Epithelial cell of proximal tubule (primary cell): ENCODE measurements at places on chromosomes 5 and 9. TPM values are rescaled to one million over a fixed set of nuclear protein-coding genes. Genes with fewer than 3 reads are reported as not detected.

DNA sequence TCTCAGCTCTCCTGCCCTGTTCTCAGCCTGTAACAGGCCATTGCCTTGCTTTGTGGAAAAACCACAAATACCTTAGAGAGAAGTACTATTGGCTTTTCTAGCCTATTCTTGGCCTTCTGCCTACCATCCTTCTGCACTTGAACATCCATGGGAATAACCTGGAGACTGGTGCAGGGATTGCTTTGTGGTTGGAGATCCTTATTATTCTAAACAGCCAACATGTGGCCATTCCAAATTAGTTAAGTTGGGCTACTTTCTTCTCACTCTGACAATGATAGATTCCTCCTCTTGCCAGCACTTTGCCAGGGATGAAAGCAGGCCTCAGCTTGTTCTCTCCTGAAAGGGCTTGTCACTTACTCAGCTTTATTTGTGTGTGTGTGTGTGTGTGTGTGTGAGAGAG is 240.4 kb downstream of the GLIS3 start:
- DNase-seq = no peak

DNA sequence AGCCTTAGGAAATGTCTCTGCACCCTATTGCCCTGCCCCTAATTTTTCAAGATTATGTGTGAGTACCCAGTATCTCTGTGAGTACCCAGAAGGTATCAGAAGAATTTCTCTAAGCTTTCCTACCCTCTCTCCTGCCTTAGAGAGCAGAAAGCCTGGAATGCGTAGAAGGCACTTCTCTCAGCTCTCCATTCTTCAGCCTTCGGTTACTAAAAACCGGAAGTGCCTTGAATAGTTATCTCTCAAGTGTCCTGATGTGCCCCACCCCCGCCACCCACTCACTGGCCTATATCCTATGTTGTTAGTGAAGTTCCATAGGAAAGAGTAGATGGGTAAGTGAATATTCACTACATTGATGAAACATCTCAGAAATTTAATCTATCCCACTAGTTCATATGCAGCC is 210.7 kb upstream of the CDH10 start:
- DNase-seq = no peak

DNA sequence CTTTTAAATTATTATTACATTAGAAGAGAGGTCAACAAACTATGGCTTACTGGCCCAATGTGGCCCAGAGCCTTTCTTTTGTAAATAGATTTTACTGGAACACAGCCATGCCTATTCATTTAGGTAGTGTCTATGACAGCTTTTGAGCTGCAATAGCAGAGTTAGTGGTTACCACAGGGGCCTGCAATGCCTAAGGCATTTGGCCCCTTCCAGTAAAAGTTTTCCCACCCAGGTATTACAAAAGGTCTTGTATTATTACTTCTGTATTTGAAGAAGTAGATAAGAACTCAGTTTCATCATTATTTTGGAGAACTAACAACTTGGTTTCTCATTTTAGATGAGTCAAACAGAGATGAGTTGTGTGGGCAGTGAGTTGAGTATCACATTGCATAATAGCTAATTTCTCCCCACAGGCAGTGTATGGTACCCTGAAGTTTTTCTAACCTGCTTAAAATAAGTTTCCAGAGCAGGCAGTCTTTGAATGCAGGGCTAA is 9.5 kb downstream of the MTRR start:
- no peak for DNase-seq

DNA sequence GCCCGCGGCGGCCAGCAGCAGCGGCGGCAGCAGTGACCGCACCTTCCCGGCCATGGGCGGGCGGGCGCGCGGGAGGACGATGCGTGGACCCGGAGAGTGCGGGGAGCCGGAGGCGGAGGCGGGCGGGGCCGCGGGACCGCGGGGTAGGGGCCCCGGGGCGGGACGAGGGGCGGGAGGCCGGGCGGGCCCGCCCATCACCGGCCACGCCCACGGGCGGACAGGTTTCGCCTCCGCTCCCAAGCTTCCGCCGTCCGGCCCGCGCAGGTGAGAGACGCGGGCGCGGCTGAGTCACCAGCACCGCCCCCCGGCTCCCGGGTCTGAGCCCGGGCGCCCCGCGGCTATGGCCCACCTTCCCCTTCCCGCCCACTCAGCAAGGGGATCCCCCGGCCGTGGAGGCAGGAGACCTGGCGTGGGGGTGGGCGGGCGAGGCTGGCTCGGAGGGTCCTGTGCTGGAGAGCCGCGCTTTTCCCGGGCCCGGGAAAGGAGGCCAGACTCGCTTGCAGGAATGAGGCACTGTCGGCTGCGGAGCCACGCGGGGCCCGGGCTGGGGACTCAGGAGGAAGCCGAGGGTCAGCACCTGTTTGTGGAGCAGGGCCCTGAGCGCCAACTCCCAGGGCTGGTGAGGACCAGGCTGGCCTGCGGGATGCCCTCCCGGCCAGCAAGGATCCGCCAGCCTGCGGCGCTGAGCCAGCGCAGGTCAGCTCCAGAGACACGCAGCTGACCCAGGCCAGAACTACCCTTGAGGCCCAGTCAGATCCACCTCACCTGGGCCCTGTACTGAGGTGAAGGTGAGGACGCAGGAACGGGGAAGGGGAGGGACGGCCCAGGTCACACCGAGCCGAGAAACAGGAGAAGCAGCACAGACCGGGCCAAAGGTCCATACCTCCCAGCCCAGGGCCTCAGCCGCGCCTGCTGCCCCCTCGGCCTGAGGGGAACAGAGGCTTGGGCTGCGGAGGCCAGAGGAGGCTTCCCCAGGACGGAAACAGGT is at the start of gene ENTPD2:
ENTPD2 (minus strand) TSS at position 118 of the 988 bp plus-strand sequence; CDS start at position 54, 64 bp downstream.
- no peak for DNase-seq

DNA sequence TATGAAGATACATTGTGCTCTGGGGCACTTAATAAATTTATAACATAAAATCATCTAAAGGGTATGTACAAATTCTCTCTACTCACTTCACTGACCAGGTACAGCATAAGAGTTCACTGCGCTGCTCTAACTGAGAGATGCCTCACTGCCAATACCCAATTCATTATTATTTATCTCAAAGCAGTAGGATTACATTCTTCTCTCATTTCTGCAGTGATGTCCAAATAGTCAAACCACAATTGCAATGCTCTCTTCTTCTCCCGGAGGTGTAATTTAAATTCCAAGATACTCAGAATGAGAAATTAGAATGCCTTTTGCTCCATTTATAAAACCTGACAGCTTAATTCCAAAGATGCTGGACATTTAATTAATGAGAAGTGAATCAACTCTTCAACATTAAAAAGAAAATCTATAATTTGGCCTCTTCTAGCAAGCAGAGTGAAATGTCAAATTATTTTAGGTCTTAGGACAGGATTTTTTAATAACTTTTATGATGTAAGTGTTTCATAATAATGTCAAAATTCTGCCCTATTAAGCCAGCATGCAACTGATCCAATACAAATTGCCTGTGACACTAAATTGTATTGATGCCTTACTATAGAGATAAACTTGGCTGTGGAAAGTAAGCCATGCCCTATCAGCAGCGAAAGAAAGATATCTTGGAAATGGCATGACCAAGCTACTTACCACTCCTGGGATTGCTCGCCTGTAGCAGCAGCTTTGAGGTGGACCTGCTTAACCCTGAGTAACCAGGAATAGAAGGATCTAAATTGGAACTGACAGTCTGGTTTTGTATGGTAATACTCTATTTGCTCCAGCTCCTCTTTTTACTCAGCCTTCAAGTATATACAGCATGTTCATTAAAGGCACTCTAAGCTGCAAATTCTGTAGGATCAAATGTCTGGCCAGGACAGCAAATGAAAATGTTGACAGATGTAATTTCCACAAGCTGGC is 374.2 kb upstream of the TYRP1 start:
- no peak for DNase-seq

DNA sequence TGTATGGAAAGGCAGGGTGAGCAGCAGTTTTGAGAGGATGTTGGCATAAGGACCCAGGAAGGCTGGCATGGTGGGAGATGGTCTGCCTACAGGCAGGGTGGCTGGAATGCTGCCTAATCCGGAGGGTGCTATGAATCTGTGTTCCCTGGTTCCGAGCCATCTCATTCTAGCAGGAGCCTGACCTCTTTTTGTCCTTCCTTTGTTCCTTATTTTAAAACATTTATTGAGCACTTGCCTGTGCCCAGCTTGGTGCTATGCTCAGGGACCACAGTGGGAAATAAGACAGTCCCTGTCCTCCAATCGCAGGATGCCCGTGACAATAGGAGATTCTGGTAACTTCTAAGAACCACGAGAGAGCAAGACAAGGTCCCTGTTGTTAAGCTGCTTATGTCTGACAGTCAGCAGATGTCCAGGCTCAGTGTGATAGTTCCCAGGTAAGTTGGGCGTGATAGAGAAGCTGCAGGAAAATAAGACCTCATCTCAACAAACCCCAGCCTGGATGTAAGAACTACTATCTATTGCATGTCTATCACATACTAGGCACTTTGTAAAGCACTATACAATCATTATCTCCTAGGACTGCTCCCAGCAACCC is 9.1 kb upstream of the ZBTB34 start:
- no peak for DNase-seq

DNA sequence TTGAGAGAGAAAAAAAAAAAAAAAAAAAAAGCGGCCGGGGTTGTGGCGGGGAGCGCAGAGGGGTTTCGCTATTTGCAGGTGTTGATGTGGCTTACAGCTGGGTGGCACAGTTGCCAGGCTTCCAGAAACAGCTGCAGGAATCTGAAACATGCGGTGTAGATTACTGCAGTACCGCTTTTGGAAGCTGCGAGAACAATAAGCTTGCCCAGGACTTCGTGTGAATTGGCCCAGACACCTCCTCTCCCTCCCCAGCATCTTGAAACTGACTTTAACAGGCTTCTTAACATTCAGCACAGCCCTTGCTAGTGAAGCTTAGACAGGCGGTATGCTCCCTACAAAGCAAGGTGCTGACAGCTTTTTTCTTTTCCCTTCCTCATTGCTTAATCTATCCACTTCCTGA is 104.0 kb downstream of the ATP10B start:
- no peak for DNase-seq

- no peak for DNase-seq
Observed at GRCh38 chr5:140607031-140607430, 25.9 kb downstream of the CD14 start.

- no peak for DNase-seq
Observed at GRCh38 chr5:143695941-143696340, 116.0 kb upstream of the HMHB1 start.

DNA sequence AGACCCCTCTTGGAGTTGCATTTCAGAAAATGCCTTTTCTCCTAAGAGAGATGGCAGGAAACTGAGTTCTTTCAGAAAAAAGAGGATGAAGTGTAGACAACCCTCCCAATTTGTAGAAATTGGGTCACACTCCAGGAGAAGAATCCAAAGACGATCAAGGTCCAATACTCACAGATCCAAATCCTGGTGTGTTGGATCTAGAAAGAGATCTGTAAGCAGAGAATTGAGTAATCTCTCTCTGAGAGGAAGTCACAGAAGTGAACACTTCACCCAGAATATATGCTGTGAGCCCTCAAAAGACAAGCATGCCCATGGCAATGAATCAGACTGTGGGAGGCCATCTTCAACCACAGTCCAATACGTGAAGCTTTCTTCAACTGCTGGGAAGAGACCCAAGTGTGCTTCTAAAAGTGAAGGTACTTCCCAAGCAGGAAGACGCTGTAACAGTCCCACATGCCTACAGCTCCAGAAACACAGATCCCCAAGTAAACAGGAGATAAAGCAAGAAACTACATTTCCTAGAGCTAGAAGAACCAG is 182.7 kb downstream of the SMC2 start:
- no peak for DNase-seq

DNA sequence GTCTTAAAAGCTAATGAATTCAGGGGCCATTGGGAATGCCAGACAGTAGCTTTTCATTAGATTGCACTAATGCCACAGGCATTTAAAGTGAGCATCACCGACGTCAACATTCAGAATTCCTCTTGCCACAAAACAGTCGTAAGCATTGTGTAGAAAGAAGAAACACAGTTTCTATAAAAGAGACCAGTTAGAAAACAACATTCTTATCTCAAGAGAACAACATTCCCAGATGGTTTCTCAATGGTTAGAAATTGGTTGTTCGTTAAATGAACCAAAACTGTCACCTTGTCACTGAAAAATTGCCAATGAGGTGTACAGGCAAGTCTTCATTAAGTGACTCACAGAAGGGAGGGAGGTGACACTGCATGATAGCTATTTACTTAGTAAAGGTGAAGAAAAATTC is 401.6 kb upstream of the PRR16 start:
- no peak for DNase-seq

GRCh38 chr5:95861221-95861863 is 38.8 kb upstream of the GLRX start:
- peak; percentile 63 for DNase-seq

- no peak for DNase-seq
Observed at GRCh38 chr5:8993031-8993430, 552.8 kb downstream of the SEMA5A start.

DNA sequence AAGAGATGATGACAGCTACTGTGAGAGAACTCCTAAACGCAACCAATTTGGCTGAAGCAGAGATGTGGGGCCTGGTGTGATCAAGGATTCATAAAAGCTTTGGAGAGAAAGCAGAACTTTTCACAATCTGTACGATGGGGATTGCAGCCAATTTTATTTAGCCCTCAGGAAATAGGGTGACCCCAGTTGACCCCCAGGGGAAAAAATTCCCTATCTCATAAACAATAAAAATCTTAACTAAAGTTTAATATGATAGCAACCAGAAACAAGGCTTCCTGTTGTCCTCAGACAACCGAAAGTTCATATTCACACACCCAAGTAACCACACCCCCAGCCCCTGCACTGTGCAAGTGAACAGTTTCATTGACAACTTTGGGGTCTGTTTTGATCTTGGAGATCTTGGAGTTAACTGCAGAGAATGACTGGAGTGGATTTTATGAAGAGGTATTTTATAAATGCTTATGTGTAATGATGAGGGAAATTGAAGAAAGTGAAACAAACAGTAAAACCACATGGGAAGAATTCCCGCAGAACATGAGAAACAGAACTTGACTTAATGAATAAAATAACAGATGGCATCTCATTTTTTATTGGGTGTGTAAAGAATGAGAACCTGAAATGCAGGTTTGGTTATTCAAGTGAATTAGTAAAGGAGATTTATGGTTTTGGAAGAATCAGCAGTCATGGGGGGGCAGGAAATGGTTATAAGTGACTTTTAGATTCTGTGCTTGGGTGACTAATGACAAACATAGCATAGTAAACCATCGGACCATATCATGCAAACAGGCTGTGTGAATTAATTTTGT is 94.5 kb downstream of the PDE4D start:
- DNase-seq = peak; percentile 63

DNA sequence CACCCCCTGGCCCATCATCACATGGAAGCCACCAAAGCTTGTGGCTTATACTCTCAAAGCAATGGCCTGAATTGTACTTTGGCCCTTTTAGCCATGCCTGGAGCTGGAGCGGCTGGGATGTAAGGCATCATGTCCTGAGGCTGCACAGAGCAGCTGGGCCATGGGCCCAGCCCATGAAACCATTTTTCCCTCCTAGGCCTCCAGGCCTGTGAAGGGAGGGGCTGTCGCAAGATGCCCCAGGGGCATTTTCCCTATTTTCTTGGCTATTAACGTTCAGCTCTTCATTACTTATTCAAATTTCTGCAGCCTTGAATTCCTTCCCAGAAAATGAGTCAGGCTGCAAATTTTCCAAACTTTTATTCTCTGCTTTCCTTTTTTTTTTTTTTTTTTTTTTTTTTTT is 27.7 kb downstream of the FST start:
- no peak for DNase-seq

The PRRX2 gene
- total RNA-seq = 0.17 and 1.7 TPM in 2 replicates

The NUTM2F gene
- total RNA-seq = not detected in 2 replicates
